Suprapubic skin (tissue), 4 donors: ENCODE measurements at places on chromosomes 12 and 14.

DNA sequence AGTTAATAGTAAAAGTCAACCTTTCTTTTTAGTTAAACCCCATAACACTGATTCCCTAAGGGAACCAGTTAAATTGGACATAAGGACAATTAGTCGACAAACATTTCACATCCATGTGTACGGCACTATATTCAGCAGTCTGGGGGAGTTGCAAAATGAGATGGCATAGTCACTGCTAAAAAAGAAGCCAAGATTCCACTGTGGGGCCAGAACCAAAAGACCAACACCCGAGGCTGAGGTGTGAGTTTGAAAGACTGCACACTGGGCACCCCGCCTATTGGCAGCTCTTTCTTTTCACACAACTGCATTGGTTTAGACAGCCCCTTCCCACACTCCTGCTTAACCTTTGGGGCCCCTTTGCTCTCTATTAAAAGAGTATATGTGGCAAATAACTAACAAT lies 16.7 kb downstream of the SETD3 start:
- DNase-seq: no peak

- DNase-seq: no peak
These were observed 55.7 kb downstream of the PCNX1 start for GRCh38 chr14:70962935-70963334.

DNA sequence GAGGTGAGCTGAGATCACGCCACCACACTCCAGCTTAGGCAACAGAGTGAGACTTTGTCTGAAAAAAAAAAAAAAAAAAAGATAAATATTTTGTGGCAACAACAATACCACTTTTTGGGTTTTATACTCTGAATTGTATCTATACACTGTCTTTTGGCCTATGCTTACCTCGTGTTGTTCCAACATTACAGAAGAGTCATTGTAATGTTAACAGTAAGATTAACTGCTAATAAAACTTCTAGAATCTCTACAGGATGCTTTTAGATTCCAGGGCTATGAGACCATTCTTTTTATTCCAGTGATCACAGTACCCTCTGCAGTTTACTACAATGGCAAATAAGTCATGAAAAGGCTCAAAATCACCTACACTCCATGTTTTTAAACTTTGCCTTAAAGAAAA lies 11.6 kb downstream of the IFT81 start:
- DNase-seq: no peak

- DNase-seq: no peak
These were observed 27.3 kb upstream of the OSBPL8 start for GRCh38 chr12:76586764-76587395.

DNA sequence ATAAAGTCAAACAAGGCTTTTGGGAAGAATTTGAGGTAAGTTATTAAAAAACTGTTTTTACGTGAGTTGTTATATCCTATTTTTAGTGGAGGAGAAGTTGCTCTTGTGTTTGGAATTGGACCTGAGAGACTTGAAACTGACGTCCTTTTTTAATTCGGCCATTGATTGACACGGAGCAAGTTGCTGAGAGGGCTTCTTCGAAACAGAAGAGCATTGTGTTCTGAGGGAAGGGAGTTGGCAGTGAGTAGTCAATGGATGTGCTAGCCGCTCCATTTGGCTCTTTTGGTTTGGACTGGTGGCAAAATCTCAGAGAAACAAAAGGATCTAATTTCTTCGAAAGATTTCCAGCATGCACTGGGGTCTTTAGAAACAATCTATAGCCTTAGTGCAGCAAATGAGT lies 37.3 kb downstream of the PTPN11 start:
- no peak for DNase-seq

GRCh38 chr12:78018171-78018910 lies 187.6 kb downstream of the NAV3 start:
- no peak for DNase-seq

DNA sequence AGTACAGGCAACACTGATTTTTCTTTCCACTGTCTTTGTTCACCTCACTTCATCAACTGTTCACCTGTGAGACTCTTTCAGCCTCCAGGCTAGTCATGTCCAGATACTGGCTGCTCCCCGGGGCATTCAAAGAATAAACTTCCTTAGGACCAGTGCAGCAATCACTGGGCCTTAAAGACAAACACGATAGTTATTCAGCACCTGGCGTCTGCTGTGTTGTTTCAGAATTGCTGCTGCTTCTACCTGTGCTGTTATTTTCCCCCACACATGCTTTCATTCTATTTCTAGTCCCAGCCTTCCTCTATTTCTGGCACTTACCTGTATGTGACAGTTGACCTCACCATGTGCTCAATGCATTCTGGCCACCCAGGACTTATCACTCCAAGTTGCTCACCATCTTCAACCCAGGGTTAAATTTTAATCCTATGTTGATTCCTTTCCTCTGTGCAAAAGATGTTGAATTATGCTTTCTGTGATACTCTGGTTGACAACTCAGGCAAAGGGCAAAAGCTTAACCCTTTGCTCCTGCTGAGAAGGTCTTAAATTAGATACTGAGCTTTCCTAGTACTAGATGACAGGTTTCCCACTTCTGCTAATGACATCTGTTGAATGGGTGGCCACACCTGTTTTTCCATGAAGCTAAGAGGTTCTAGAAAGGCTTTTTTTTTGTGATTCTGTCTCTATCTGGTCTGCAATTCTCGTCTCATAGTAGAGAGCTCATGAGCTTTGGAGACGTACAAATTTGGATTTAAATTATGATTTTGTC lies 41.4 kb downstream of the PTPRQ start:
- DNase-seq: no peak

DNA sequence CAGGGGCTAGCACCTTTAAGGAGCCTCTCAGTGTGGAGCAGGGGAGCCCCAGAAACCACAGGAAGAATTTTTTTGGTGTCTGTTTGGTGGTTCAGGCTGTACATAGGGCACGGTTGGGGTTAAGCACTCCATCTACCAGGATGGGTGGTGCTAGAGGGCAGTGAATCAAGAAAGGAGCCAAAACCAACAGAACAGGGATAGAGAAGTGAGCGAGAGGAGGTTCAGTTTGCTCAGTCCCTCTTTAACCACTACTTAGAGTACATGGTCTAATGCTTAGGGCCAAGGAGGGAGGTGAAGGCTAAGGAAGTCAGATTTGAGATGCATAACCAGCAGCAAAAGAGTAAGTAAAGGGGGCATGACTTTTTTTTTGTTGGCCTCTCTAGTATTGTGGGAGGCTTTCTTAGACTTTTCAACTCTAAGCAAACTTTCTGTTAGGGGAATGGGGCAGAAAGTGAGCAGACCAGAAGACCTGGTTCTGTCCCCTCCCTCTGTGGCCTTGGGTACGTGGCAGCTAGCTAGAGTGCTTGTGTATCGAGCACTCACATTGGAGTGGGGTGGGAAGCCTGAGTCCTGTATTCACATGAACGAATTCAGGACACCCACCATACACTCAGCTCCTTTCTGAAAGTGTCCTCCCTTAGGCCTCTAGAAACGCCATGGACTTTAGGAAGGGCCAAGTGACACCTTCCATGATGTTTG lies 6.6 kb upstream of the NPFF start:
- no peak for DNase-seq

DNA sequence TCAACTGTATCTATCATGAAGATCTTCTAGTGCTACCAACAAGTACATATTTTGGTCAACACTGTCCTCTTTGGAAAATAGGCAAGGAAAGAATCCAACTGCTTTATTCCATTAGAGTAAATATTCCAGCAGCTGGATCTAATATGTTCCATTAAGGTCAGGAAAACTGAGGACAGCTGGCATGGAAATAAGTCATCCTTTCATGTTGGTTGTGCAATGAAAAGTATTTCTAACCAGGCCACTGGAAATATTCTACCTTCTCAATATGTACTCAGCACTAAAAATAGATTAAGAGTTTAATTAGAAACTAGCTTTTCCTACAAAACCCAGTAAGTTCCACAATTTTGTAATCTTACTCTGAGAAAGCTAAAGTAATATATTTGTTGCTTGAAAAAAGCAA lies 19.6 kb downstream of the HIGD1C start:
- DNase-seq: no peak

DNA sequence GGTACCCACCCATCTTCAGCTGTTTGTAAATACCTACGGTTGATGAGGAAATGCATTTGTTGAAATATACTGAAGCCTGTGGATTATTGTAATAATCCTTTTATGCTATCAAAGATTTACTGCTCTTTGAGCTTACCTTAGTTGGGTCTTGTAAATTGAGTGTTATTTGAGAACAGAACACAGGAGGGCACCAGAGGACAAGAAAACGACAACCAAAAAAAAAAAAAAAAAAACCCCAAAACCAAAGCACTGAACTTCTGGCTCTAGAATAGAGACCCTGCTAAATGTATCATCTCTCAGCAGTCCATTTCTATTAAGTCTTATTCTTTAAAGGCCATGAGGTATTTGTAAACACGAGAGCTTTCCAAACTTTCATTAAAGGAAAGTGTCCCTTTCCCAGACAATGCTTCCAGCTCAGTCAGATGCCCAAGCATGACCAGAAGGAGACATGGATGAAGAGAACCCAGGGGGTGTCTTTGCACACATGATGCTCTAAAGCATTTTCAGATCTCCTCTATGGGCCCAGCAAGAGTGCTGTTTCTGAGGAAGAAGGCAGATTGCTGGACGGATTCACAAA lies 763.9 kb downstream of the NRXN3 start:
- DNase-seq: no peak

DNA sequence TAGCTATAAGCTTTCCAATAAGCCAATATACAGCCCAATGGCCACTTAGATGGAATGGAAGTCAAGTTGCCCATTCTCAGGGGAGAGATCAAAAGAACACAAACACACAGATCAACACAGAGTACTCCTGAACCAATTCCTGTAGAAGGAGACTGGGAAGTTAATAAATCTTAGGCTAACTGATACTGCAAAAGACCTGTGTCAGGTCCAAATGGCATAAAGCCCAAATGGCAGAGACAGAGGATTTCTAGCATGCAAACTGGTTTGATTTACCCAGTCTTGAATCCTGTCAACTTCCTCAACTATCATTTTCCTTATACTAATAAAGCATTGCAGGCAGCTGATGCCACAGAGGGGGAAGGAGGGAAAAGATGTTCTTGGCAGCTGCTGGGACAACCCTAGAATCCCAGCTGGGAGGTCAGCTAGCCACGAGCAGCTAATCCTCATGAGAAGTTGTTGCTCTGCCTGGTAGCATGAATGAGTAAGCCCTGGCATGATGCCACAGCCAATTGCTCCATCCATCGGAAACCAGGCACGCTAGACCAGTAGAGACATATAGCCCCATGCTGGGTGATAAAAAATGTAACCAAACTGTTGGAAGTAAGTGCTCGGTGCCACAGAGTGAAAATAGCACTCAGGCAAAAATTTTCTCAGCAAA lies 26.2 kb downstream of the ANG start:
- DNase-seq: peak; percentile 90
